ENCODE measurements at places on chromosomes 3 and 15.

DNA sequence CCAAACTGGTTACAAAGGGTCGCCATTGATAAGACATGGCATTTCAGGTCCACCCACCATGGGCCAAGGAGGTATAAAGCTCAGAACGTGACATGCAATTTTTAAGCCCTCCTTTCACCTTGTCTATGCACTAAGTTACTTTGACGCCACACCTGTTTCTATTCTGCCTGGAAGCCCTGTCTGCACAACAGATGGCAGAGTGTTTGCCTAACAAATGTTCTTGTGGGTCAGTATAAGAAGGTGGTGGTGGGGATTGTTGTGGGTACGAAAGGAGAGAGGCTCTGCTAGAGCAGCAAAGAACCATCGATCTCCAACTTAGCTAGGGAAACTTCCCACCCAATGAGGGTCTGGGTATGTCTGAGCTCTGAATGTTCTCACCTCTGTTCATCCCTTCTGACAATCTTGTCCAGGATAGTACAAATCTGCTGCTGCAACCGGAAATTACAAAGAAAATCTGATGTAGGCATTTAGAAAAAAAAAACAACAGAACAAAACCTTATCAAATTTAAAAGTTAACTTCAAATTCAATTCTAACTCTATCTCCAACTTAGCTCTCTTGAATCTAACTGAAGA is 945.0 kb upstream of the CFAP20DC start:
- no peak for DNase-seq

- no peak for DNase-seq
Measured at GRCh38 chr3:8524249-8524648, 22.6 kb downstream of the LMCD1 start.

DNA sequence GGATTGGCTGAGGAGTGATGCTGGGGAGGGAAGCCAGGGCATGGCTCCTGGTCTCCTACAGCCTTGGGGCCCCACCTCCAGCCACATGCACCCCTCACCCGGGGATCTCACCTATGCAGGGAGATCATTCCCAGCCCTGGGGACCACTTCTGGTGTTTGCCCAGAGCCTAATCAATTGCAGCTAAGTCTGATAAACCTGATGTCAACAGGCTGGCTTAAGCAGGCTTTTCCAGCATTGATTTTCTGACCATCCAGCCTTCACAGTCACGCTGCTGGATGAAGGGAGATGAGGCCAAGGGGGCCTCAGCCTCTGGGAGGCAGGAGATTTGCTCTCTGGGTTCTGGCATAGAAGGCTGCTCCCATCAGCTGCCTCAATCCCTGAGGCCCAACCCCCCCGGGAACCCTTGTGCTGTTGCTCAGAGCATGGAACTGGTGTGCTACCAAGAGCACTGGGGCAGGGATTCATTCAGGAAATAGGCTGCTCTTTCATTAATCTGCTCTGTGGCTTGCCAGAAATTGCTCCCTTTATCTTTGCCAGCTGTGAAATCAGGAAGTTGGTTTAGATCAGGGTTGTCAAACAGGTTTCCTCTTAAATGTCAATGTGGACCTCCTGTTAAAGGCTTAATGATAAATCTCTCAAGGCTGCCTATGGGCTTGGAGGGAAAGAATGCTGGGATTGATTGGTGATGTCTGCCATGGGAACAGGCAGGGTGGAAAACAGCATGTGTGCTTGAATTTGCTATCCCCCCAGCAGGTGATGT is 19.0 kb downstream of the FAM3D start:
- DNase-seq, result no peak

- no peak for DNase-seq
Measured at GRCh38 chr3:22399566-22399965, 648.6 kb upstream of the ZNF385D start.

DNA sequence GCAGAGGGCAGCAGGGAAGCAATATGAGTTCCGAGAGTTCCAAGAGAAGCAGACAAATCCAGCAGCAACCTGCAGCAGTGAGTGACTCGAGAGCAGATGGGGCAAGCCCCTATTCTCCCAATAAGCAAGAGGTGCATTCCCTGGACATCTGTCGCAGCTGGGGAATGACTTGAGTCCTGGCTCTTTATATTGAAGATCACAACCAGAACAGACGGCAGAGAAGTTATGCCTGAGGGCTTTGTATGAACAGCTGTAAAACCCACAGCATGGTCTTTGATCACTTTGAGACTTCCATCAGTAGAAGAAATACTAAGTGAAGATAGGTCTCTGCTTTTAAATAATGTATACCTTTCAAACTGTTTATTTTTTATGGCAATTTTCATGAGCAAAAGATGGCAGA is 23.6 kb upstream of the C3orf22 start:
- DNase-seq, result no peak

GRCh38 chr3:170226426-170226960 is 4.3 kb downstream of the PRKCI start:
- no peak for DNase-seq

DNA sequence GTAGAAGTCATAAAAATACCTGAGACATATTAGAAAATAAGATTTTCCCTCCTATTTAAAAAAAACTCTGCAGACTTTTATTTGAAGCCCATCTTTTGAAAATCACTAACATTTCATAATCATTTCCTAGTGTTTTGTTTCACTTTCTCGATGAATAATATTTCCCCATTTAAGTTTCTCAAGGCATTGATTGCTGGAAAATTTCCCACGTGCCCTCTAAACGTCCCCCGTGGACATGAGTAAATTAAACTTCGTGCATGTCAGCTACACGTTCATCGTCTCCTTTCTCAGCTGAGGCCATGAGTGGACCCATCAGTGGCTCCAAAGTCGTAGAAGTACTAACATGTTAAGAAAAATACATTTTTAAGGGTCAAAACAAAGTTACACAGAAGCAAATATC is 2.0 kb upstream of the TM2D3 start:
- no peak for DNase-seq

DNA sequence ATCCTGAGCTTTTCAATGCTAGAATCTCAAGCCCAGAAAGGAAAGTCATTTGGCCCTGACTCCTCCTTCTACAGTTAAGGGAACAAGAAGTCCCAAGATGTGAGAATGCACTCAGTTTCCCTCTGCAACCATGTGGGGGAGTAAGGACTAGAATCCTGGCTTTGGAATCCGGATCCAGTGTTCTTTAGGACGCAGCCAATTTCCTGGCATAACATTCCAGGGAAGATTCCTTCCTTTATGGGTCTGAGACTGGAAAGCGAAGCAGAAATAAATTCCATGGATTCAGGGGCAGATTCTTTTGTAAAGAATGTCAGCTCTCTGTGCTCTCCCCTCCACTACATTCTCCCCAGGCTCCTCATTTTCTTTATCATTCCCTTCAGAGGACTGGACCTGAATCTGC is 151.8 kb upstream of the SOX14 start:
- DNase-seq, result no peak

GRCh38 chr15:80710635-80711554 is 15.8 kb downstream of the ABHD17C start:
- no peak for DNase-seq

GRCh38 chr3:40691452-40691861 is 166.7 kb downstream of the ZNF621 start:
- no peak for DNase-seq

- no peak for DNase-seq
Measured at GRCh38 chr15:63049783-63050371, 7.3 kb downstream of the TPM1 start.

DNA sequence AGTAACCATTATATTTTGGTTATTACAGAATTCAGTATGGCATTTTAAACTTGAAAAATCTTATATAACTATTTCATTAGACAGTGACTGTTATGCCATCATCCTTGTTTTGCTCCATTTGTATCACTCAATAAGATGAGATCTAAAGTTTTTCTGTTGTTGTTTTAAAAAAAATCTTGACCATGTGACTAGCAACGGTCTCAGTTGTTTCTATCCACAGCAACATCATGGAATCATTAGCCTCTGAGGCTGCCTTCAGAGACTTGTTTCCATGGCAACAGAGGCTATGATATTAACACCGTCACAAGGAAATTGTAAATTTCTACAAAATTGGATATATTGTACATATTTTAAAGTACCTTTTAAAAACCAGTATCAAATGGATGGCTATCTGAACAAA is 129.8 kb downstream of the DLG1 start:
- no peak for DNase-seq

GRCh38 chr15:64912379-64913325 is 950 bp downstream of the ANKDD1A start:
- DNase-seq, result no peak

DNA sequence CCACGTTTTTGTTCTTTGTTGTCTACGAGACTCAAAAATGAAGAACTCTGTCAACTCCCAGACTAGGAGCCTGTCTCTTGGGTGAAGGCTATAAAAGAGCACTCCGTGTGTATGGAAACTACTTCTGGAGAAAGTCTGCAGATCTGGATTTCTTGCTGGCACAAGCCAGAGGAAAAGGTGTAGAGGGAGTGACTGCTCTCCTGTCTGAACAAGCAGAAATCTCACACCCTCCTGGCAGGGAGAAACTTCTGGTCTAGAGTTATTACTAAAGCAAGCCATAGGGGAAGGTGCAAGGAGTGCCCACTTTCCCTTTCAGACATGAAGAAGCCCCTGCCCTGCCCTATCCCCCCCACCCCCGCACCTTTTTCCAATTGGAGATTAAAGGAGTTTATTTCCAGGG is 9.5 kb downstream of the PLAAT1 start:
- no peak for DNase-seq

GRCh38 chr3:179958759-179959158 is 78.0 kb downstream of the PEX5L start:
- no peak for DNase-seq

GRCh38 chr3:47428662-47429061 is 47.1 kb downstream of the SCAP start:
- no peak for DNase-seq

DNA sequence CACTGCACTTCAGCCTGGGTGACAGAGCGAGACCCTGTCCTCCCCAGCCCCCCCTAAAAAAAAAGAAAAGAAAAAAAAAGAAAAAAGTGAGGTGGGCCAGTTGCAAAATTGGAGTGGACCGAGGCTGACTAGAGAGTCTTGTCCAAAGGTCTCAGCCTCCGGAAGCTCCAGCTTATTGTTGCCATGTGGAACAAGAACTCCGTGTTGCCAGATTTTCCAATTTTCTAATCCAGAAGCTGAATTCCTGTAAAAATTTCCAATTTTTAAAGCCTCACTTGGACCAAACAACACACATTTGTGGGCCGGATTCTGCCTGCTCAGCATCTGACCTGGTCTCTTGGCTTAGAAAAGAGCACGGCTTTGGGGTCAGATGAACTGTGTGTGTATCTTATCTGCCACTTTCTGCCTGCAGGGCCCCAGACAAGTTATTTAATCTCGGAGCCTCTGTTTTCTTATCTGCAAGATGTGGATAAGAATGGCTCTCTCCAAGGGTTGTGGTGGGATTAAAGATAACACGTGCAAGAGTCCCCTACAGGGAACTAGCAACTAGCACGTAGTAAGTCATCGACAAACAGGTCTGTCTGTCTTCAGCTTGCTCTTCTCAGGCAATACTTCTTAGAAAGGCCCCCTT is 73.7 kb upstream of the TLE3 start:
- no peak for DNase-seq
